ENCODE measurements at places on chromosomes 11 and 22.

DNA sequence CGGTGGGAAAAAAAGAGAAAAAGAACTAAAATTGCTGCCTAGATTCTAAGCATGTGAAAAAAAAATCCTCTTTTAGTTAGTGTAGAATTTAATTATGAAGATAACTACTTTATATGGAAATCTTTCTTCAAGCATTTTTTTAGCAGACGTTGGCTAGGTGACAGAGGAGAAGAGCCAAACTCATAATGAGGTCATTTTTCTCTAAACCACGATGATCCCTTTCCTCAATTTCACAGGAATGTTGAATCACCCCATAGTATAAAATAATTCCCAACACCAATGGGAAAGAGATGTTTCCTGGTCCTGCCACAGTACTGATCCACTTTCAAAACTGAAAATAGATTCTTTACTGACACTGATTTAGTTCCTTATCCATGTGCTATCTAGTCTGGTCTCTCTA, 319.8 kb downstream of the DLG2 start:
- DNase-seq: no peak

DNA sequence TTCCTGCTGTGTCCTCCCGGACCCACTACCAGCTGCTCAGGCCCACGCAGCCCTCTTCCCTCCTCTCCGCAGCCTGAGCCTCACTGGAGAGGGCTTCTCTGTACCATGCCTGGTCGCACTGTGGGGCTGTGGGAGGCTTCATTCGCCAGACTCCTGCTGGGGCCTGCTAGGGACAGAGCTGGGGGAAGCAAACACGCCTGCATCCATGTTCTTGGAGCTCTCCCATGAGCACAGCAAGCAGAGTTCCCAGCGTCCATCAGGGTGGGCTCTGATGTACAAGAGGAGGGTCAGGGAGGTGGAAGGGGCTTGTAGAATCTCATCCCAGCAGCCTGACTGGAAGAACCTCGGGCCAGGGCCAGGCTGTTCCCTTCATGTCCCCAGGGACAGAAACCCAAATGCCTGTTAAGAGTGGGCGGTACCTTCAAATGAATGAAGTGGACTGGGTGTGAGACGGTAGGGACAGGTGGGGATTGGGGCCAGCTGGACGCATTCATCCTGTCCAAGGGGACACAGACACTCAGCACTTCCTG, 59.9 kb downstream of the MPPED1 start:
- no peak for DNase-seq

- no peak for DNase-seq
Measured at GRCh38 chr22:24801901-24802465, 4.0 kb upstream of the SGSM1 start.

- DNase-seq: no peak
Measured at GRCh38 chr22:21985214-21985613, 2.6 kb upstream of the TOP3B start.

DNA sequence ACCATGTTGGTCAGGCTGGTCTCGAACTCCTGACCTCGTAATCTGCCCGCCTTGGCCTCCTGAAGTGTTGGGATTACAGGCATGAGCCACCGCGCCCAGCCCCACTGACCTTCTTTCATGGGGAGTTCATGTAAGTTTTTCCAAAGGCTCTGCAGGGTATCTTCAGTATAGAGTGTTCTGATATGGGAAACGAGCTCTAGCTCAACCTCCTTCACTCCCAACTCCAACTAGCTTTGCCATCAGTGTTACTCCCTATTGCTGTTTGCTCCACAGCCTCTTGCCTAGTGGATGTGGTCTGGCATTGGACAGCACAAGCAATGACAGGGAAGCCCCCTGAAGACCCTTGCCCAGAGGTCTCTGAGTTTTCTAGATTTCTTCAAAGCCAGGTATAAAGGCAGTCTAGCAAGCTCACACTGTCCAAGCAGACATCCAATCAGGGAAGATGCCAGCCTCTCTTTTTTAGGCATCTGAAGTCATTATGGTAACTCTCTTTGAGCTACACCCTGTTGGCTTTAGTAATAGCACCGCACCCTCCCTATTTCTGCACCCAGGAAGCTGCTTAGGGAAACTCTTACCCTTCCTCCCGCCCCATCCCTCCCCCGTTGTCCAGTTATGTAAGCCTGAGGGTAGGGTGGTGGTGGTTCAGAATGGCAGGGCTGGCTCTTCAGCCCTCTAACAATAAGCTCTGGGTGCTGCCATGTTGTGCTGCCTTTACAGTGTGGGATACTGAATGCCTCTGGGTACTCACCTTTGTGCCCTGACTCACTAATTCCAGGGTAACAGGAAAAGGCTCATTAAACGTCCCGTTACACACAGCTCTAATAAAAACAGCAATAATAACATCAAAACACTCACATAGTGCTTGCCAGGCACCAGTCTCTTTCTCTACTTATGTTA, 41.4 kb upstream of the CLDN5 start:
- peak; percentile 32 for DNase-seq

DNA sequence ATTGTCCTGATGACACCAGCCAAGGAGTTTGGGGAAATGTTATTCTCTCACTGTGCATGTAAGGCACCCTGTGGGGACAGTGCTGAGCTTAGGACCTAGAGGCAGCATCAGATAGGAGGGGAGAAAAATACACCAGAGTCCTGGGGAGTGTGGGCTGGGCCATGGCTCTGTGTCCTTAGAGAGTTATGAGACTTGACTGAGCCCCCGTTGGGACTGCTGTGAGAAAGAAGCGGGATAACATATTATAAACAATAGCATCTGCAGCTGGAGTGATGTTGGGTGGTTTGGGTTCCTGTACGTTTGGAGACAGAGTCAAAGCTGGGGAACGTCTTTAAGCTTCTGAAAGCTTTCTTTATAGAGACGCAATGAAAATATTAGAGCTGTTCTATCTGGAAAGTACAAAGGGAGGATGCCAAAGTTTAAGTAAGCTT, 90.9 kb upstream of the CRTAM start:
- no peak for DNase-seq

GRCh38 chr11:64864135-64864472, 14.3 kb downstream of the EHD1 start:
- DNase-seq: no peak

DNA sequence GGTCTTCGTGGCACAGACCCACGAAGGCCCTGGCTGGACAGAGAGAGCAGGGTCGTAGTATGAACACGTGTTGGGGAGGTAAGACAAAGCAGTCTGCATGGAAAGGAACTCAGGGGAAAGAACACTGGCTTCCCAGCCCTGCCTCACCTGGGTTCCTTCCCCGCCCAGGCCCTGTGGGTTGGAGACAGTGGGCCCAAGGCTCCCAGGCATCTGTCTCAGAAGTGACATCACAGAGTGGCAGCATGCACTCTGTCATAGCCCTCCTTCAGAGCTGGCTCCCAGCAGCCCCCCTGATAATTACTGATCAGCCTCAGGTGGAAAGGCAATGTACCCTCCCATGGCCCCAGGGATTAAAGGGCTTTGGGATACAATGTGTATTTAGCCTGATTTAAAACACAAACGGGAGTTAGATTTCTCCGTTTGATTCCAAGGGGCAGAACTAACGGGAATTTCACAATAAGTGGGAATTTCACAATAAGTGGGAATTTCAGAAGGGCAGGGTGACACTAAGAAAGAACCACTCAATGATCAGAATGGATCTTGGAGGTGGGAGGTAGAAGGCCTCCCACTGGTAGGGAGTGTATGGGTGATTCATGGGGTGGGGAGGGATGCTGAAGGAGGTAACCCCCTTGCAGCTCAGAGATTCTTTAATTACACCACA, 65.1 kb downstream of the SLC22A12 start:
- no peak for DNase-seq

- no peak for DNase-seq
Measured at GRCh38 chr11:578276-579035, 2.2 kb downstream of the PHRF1 start.

DNA sequence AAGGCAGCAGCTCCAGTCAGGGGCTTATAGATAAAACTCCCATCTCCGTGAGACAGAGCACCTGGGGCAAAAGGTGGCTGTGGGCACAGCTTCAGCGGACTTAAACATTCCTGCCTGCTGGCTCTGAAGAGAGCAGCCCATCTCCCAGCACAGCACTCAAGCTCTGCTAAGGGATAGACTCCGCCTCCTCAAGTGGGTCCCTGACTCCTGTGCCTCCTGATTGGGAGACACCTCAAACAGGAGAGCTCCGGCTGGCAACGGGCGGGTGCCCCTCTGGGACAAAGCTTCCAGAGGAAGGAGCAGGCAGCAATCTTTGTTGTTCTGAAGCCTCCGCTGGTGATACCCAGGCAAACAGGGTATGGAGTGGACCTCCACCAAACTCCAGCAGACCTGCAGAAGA, 279.4 kb downstream of the LARGE1 start:
- no peak for DNase-seq

DNA sequence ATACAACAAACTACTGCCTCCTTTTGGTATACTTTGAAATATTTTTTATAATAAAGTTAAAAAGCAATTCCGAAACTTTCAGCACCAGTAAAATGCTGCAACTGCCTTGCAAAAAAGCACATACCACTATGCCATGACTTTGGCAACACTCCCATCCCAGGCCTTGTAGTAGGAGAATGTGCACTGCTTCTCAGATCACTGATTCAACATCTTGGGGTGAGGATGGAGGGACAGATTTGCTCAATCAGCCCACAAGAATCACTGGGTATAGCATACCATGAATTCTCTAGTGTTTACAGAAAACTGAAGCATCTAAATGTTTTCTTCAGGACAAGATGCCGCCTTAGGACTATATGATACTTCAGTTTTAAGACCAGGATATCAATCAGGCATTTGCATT, 14.9 kb downstream of the EIF4ENIF1 start:
- DNase-seq: peak; percentile 19

GRCh38 chr11:74634537-74634936, 42.2 kb downstream of the POLD3 start:
- DNase-seq: peak; percentile 62

DNA sequence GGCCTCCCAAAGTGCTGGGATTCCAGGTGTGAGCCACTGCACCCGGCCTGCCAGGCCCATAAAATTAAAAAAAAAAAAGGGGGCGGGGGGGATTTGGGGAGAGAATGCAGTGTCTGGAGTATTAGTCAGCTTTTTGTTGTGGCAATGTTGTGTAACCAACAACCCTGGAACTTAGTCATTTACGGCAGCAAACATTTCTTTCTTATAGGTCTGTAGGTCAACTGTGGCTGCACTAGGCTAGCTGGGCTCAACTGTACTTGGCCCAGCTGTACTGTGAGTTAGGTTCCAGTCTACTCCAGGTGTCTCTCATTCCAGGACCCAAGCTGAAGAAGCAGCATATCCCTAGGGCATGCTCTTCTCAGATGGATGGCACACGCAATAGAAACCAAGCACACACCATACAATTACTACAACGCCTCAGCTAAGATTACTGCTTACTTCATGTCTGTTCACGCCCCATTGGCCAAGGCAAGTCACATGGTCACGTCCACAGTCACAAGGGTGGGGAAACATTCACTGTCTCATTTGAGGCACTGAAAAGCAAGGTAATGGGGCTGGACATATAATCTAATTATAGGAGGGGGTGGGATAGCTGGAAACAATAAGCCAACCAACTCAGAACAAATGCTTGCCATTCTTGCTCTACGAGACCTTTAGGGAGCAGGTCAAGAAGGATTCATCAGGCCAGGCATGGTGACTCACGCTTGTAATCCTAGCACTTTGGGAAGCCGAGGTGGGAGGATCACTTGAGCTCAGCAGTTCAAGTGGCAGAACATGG, 10.4 kb upstream of the SPINDOC start:
- DNase-seq: peak; percentile 31

DNA sequence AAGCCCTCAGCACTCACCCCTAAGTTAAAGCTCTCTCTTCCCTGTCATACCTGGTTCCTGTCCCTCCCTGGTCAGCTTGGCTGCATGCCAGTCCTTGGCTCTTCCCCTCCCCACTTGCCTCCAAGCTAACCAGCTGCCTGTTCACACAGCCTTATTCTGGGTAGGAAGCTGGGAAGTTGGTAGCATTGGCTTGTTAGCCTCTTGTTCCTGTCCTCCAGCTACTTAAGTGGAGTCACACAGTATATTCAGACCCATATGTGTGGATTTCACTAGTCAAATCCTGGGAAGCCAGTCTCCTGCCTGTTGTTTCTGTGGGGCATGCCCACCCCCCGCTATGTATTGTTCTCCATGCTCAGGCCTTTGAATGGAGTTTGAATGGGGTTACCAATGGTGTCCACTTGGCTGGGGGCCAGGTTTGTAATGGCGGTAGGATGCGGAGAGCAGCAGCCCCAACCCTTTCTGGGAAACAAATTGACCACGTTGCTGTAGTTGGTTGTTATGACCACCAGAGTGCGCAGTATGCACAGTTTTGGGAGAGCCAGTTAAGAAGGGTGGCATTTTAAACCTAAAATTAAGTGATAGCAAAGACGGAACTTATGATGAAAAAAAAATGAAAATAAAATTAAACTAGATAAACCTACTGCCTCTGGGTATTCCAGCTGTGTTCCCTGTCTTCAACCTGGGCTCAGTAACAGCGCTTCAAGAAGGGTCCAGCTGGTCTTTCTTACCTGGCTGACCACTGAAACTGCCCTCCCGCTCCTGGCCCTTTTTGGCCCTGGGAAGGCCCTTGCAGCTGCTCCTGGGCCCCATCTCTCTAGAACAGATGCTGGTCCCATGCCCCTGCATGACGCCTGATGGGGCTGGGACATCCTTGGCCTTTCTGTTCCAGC, 10.7 kb upstream of the RPS3 start:
- DNase-seq: peak; percentile 77

DNA sequence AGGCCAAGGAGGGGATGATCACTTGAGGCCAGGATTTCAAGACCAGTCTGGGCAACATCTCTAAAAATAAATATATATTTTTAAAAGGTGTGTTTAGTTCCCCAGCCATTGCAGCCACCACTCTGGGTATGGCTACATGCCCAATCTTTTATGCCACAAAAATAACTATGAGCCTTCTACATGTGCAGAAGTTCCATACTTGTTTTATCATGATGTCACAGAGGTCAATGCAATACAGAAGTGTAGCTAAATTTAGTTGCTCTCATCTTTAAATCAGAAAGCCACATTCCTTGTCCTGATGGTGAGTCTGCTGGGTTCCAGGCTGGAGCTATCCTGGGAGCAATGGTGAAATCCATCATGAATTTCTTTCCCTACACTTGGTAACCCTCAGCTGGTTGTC, 436.3 kb downstream of the DYNC2H1 start:
- no peak for DNase-seq

GRCh38 chr11:36306888-36307287, 10.8 kb downstream of the PRR5L start:
- peak; percentile 12 for DNase-seq

DNA sequence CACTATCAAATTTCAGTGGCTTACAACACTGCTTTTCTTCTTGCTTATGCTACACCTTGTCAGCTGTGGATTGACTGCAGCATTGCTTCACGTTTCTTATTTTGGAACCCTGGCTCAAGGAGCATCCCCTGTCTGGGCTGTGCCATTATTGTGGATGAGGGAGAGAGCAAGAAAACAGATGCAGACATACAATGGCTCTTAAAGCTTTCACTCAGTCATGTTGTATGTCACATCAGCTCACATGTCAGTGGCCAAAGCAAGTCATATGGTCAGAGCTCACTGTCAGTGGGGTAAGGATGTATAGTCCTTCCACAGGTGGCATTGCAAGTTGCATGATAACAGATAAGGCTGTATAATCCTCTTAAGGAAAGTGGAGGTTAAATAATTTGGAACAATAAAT, 10.0 kb downstream of the ARHGEF12 start:
- no peak for DNase-seq

- DNase-seq: no peak
Measured at GRCh38 chr11:1126491-1126926, 31.2 kb upstream of the MUC5AC start.

GRCh38 chr11:26976389-26976788, 17.5 kb upstream of the FIBIN start:
- no peak for DNase-seq
